Uterus (tissue), 4 donors: ENCODE measurements at places on chromosomes 7 and 10. TPM values are rescaled to one million over a fixed set of nuclear protein-coding genes. Genes with fewer than 3 reads are reported as not detected.

DNA sequence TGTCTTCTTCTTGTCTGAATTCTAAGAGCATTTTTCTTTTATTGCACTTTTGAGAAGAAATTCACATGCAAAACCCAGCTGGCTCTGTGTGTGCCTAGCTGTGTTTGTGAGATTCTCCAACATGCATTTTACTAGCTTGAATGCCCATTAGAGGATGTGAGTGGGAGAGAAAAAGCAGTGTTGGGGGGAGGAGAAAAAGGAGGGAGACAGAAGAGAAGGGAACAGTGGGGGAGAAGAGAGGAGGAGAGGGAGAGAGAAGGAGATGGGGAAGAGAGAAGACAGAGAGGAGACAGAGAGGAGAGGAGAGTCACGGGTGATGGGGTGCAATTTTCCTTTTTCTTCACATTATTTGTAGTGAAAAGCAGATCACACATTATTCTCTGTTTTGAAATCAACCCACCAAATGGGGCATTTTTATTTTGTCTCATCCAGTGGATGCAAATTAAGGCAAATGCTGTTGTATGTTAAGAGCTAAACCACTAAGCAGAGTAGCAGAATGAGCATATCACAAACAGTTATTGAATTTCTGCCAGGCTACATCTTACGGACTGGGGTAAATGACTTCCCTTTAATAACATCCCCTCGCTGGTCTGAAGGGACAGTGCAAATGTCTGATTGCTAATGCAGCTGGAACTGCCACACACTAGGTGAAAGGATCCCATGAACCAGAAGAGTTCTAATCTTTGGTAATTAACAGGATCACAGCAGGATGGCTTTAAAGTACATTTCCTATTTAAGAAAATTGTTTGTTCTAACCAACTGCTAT is 849 bp downstream of the LRRN3 start:
- no peak for DNase-seq

DNA sequence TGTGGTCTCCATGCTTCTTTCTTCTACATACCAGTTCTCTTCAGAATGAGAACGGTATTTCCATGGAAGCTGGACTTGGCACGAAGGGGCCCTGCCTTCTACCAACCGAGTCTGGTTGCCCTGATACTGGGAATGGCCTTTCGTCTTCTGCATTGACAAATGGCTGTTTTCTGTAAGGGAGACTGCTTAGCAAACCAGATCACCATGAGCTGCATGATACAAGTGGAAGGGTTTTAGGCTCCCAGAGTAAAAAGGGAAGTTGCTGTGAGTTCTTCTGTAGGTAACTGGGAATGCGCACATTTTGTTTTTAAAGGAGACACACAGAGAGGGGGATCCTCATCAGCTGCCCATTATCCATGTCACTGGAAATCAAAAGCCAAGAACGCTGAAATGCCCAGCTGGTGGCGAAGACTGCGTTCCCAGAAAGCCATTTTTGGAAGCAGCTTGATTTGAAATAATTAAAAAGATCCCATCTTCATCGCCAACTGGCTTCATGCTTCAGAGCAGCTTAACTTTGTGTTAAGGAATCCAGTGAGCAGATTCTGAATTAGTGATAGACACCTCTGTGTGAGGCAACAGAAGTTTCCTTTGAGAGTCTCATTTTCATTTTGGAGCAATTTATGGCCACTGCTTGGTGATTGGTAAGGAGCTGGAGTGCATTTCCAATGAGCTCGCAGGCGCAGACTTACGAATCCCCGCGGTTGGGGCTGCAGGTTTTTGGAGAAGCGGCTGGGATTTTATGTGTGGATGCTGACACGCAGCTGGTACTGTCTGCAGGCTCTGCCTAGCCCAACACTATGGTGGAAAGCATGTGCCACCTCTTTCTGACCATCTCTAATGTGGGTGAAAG is 672.7 kb upstream of the FOXK1 start:
- DNase-seq, result no peak

DNA sequence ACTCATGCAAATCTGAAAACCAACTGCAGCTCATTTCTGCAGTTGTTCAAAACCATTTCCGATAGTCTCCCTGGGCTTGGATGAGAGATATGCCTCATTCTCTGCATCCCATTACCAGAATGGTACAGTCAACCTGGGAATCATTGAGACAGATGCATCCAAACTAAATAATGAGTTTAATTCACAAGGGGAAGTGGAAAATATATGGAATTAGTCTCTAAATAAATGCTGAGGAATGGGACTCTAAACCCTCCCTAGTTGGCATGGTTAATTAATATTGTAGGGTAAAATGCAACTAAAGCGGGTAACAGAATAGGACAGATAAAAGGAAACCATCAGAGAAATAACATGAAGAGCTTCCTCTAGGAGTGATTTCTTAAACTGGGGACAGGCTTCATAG is 118.9 kb downstream of the AMPH start:
- no peak for DNase-seq

Gene RPEL1
- total RNA-seq, result 0.26 TPM
